ENCODE measurements at places on chromosomes 1 and 21.

- no peak for DNase-seq
These were observed 99.6 kb downstream of the ZZZ3 start for GRCh38 chr1:77582905-77583304.

DNA sequence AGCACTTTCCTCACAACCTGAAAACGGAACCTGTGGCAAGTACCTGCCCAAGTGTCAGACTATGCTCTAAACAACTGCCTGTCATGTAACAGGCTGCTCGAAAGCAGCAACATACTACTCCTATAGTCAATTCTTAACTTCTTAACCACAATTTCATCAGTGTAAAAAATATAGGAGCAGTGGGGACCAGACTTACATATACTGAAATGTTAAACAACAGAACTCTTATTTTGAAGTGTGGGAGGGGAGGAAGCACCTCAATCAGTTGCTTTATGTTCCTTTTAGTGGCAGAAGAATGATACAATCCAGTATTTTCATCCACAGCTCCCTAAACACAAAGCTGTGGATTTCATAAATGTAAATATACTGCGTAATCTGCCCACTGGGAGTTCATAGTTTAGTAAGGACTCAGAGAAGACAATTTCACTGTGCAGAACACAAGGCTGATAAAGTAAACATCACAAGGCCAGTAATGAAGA is 44.2 kb downstream of the WLS start:
- DNase-seq = no peak

- no peak for DNase-seq
These were observed 14.4 kb upstream of the ERVH48-1 start for GRCh38 chr21:42939582-42940413.

DNA sequence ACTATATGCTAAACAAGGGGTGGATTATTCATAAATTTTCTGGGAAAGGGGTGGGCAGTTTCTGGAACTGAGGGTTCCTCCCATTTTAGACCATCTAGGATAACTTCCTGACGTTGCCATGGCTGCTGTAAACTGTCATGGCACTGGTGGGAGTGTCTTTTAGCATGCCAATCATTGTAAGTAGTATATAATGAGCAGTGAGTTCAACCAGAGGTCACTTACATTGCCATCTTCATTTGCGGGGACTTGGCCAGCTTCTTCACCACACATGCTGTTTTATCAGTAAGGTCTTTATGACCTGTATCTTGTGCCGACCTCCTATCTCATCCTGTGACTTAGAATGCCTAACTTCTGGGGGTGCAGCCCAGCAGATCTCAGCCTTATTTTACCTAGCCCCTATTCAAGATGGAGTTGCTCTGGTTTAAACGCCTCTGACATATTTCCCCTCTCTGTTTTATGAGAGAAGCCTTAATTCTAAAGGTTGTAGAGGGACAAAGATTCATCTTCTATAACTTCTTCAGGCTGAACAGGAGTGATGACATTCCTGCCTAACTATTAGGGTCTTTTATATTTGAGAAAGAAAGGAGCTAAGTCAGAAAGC is 60.4 kb downstream of the DIP2A start:
- no peak for DNase-seq

DNA sequence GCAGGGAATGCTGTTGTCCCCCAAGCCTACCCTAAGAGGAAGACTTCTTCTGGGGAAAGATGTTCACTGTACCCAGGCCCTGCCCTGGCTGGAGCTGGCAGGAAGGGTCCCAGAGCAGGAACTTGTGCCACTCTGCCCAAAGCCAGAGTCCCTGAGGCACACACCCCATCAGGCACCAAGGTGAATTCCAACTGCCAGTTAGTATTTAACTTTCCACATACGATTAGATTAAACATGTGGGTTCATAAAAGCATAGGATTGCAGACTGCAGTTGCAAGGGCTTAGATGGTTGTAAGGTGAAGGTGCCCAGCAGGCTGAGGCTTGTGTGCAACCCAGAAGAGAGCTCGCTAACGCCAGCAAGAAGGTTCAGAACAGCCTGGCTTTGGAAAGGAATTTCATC is at the start of gene KCNE2:
TSS of gene KCNE2 (plus strand) at position 274 of the 400 bp plus-strand sequence. CDS start 6,473 bp downstream, outside the sequence.
- no peak for DNase-seq

DNA sequence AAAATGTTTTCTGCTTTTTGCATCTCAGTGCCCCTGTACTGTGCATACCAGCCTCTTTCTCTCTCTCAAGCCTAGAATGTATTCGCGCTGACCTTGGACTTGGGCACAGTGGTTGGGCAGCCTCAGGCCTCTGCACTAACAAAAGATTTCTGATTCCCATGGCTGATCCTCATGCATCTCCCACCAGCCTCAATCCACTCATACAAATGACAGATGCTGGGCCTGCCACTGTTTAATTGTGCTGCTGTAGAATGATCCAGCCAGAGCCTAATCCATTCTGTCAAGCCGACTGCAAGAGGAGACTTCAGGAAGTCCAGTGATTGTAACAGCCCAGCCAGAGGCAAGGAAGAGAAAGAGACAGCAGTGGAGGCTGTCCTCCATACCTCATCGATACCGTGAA is 180.8 kb downstream of the ASTN1 start:
- no peak for DNase-seq

GRCh38 chr1:178819123-178819522 is 51.8 kb downstream of the ANGPTL1 start:
- no peak for DNase-seq

GRCh38 chr21:45470773-45471524 is 66.0 kb downstream of the COL18A1 start:
- DNase-seq = no peak

DNA sequence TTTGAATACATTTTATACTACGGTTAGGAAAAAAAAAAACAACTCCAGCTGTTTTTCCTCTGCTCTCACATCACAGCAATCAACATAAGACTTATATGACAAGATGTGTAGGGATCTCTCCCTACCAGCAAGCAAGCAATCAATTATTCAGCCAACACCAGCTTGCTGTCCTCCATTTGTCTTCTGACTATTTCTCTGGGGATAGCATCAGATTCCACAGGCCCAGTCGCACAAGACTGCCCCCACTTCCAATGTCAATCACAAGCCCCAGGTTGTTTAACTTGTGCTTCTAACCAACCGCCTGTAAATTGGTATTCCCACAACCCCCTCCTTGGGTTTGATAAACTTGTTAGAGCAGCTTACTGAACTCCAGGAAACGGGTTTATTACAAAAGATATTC is 873.1 kb upstream of the TMPRSS15 start:
- DNase-seq = no peak
